Gastroesophageal sphincter (tissue), 4 donors: ENCODE measurements at places on chromosomes 2 and 18. TPM values are rescaled to one million over a fixed set of nuclear protein-coding genes. Genes with fewer than 3 reads are reported as not detected.

- no peak for ATAC-seq
Observed at GRCh38 chr2:95287806-95288205, 9.3 kb upstream of the KCNIP3 start.

- ATAC-seq, result no peak
Observed at GRCh38 chr18:71374294-71375000, 1085.6 kb downstream of the SOCS6 start.

- no peak for ATAC-seq
Observed at GRCh38 chr2:190044866-190045265, 17.7 kb downstream of the MSTN start.

PRKAG3 gene
- not detected for total RNA-seq
